Uterus (tissue), 4 donors: ENCODE measurements at places on chromosomes 7 and 10. TPM values are rescaled to one million over a fixed set of nuclear protein-coding genes. Genes with fewer than 3 reads are reported as not detected.
A peak's percentile ranks its signal among the peaks of the same experiment; 100 is the strongest.

ASAH2 gene
- 1.6 TPM for total RNA-seq

RBP3 gene
- not detected for total RNA-seq

EBLN1 gene
- total RNA-seq, result not detected

AGBL3 gene
- total RNA-seq, result 0.29 TPM

MRC1 gene
- 33.8 TPM for total RNA-seq

HOXA7 gene
- total RNA-seq, result 1.9 TPM

GDF10 gene
- not detected for total RNA-seq

MEST gene
- 35.7 TPM for total RNA-seq

IDE gene
- total RNA-seq, result 22.6 TPM

OR2F2 gene
- not detected for total RNA-seq

LAMB1 gene
- total RNA-seq, result 221 TPM

CD36 gene
- 5.4 TPM for total RNA-seq

SHLD2 gene
- 17.1 TPM for total RNA-seq

DNA sequence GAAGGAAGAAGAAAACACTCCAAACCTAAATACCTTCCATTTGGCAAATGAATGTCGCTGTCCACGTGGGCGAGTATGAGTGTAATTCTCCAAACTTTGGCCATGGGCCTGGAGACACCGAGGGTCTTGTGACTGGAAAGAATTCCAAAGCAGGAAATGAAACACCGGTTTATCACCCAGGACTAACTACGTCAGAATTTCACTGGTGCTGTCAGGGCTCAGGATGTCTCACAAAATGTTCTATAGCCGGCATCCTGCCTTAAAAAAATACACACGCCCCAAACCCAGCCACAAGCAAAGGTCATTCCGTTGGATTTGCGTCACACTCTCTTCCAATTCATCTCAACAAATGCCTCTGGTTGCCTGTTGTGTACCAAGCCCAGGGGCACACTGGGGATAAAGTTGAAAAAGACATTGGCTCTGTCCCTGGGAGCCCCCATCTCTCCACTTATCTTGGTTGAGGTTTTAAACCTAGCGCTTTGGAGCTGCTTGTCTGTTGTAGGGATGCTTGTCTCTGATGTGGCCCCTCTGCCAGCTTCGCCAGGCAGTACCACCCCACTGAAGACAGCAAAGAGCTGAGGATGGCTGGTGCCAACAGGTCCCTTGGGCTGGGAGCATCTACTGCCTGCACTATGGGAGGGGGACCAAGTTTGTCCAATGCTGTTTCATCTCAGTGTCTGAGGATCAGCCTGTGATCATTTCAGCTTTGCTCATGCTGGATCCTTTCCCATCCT lies 31.2 kb downstream of the GSTO2 start:
- peak; percentile 78 for DNase-seq

DNA sequence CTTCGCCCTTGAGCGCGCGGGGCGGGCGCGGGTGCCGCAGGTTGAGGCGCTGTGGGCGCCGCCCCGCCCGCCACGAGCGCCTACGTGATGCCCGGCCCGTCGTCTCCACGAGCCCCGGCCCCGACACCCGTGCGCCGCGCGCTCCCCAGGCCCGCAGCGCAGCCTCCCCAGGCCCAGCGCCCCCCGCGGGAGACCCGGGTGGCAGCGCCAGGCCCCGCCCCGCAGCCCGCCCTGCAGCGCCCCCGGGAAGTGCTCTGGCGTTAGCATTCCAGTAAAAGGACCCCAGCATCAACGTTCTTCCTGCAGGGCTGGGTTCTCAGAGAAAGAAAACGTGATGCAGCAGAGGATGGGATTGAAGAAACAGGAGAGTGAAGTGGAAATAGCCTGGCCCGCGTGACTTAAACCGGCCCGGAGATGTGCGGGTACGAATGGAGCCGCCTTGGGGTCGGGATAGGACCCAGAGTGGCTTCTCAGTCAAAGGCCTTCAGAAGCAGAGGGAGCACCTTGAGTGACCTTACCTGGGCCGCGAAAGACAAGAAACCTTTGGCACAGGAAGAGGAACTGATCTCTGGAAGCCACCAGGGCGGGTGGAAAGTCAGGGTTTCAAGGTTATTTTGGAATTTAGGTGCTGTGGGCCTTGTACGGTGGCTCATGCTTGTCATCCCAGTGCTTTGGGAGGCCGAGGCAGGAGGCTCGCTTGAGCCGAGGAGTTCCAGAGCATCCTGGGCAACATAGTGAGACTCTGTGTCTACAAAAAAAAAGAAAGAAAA lies 1.8 kb downstream of the PFKP start:
- DNase-seq, result no peak

GRCh38 chr7:133233142-133233541 lies 19.7 kb upstream of the EXOC4 start:
- DNase-seq, result no peak

- DNase-seq, result no peak
Measured at GRCh38 chr10:28810057-28810870, 132.9 kb downstream of the BAMBI start.

DNA sequence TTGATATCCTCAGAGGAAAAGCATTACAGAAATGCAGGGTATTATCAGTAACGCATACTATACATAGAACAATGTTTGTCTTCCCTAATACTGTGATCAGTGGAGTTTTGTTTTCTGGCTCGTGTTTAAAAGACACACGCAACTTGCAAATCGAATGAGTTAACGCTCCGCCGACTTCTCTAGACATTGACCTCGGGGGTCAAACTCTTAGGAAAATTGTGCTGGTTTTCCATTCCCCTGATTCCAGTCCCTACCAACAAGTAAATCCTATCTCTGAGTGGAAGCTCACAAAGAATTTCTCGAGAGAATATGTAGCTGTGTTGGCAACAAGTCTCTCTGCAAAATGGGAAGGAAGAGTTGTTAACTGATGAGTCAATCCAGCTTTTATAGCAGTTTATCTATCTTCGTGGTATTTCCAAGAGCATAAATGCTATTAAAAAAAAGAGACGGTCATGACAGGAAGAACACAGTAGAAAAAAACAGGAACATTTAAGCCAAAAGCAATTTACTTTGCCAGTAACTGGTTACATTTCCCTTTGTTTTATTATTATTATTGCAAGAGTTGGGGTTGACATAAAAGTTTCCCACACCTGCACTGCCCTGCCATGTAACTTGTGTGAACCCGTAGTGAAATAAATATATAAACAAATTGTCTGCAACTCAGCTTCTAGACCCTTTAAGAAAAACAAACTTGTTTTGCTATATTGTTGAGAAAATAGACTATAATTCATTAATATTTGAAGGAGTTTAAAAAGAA lies 144.4 kb downstream of the ARID5B start:
- DNase-seq, result peak; percentile 49

DNA sequence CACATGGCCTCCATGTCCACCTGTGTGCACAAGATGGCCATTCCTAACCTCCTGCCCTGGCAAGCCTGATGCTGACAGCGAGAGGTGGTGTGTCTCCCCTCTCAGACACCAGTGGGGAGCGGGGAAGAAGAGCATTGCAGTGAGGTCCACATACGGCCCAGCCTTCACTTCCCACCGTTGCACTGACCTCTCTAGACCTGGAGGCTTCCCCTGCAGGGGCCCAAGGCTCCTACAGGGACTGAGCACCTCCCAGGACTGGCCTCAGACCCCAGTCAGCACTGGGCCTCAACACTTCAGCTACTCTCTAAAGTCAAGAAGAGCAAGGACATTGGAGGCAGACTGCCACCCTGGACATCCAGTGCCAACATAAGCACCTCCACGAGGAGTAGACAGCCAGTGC lies 15.9 kb downstream of the STK32C start:
- no peak for DNase-seq

DNA sequence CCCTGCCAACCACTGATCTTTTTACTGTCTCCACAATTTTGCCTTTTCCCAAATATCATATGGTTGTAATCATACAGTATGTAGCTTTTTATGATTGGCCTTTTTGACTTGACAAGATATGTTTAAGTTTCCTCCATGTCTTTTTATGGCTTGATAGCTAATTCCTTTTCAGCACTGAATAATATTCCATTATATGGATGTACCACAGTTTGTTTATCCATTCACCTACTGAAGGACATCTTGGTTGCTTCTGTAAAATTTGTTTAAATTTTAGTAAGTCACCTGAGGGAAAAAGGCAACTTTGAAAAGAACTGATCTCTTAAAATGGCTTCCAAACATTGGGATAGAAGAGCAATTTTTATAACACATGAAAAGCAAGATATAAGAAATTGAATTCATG lies 43.5 kb downstream of the ATRNL1 start:
- no peak for DNase-seq

DNA sequence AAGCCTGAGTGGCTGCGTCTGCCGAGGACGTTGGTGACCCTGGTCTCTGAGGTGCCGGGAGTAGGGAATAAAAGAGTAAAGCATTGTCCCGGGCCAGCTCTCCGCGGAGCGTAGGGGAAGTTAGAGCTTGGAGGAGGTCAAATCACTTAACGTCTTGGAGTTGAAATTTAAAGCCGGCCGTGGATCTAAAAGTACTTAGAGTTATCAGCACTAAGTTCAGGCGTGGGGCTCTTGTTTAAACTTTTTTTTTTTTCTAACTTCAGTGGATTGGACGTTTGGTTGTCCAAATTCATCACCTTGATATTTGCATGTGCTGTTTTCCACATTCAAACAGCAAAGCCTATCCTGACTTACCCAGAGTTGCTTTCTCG lies 700 bp downstream of the NIPSNAP2 start:
- no peak for DNase-seq

GRCh38 chr7:133529861-133530260 lies 277.0 kb downstream of the EXOC4 start:
- DNase-seq, result no peak

GRCh38 chr7:75740846-75741497 lies 2.2 kb upstream of the HIP1 start:
- DNase-seq, result peak; percentile 31

DNA sequence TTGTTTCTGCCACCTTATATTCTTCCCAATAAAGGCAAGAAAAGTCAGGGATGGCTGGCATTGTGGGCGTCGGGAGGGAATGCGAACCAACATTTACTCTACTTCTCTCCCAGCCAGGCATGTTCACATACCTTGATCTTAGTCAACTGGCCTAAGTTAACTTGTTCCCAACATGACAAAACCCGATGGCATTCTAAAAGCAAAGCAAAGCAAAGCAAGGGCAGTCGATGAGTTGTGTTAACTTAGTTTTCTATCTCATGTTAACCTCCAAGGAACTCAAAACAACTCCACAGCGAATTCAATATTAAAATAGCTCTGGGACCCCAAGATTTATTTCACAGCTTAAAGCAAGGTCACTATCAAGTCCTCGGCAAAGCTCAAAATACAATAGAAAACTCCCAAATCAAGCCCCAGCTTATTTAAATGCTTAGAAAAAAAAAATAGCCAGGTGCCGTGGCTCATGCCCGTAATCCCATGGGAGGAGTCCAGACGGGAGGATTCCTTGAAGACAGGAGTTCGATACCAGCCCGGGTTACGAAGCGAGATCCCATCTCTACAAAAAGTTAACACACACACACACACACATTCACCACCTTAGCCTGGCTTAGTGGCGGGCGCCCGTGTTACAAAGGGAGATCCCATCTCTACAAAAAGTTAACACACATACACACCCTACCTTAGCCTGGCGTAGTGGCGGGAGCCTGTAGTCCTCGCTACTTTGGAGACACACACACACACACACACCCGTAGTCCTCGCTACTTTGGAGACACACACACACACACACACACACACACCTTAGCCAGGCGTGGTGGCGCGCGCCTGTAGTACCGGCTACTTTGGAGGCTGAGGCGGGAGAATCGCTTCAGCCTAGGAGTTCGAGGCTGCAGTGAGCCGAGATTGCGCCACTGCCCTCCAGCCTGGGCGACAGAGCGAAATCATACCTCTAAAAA lies 901 bp upstream of the CCNY start:
- no peak for DNase-seq

- no peak for DNase-seq
Measured at GRCh38 chr10:28214219-28214618, 88.6 kb downstream of the MPP7 start.

DNA sequence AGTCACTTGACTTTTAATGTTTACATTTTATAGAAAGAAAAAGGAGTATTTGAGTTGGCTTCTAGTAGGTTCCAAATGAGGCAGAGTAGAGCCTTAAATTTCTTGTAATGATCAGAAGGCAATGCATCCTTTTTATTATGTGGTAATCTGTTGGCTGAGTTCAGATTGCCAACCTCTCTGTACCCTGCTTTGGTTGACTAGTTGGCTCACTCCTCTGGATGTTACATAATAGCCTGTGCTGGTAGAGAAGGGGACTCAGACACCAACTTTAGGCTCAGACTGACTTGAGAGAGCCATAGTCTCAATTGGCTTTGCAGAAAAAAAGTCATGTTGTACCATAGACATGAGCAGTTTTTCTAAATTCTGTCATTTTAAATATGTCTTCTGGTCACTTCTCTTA lies 46.8 kb upstream of the GLCCI1 start:
- DNase-seq, result no peak

GRCh38 chr10:83516788-83517187 lies 622.5 kb upstream of the GHITM start:
- no peak for DNase-seq

DNA sequence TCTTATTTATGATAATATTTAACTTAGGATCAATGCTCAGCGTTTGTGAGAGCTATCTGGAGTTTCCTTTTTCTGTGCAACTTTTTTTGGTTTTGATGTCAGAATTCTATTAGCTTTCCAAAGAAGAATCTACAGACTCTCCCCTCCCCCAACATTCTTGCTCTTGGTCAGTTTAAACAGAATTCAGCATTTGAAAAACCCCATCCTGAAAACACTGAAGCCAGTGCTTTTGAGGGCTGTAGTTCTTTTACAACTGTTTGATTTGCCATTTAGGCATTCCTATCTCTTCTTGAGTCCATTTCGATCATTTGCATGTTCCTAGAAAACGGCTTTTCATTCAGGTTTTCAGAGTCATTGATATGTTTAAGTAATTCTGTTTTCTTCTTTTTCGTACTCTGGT lies 15.6 kb upstream of the CXCL12 start:
- DNase-seq, result no peak

- DNase-seq, result peak; percentile 87
Measured at GRCh38 chr7:132065193-132065988, 509.0 kb upstream of the PODXL start.

DNA sequence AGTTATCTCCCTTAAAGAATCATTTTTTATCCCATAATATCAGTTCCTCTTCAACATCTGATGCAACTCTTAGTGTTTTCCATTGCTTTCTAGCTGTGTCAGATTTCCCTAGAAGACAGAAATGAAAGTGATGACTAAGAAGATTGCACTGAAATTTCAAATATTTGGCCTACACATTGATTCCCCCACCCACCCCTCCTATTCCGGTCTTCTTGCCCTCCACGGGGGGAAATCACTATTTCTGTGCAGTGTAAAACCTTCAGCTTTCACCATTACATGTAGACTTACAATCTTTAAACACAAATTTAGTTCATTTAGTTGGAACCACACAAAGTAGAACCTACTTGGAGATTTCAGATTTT lies 63.7 kb upstream of the IL6 start:
- DNase-seq, result no peak

DNA sequence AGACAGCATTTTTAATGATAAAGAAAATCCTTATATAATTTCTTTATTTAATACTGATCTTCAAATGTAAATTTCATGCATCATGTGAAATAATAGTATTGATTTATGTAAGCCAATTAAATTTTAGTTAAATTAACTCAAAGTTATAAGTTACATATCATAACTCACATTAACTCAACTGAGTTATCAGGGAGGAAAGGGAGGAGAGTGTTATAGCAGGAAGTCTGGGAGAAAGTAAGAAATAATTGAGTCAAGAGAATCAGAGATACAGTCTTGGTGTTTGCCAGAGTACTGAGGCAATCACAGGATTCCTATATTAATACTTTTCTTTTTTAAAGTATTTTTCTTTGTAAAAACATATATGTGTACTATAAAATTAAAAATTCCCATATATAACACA lies 4.0 kb downstream of the BICC1 start:
- DNase-seq, result no peak
